ENCODE measurements at places on chromosomes 6 and 20.

DNA sequence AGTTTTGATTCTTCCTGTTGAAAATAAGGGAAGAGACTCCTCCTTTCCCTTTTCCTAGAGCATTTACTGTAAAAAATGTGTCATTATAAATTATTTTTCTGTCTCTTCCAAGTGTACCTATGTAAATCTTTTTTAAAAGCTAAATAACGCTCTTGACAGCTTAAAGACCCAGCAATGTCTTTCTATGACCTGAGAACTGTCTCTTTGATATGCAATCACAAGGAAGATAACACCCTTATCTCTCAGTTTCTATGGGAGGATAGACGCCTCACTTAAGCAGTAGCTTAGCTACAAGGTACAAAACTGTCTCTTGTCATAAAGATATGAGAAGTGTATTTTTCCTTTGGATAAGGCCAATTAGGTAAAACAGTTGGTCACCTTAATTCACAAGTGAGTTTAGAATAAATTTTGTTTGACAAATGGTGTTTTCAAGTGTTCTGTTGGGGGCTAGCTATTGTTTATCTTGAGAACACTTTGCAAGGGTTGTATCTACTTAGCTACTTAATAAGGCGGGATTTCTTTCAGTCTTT lies 980.6 kb upstream of the EYS start:
- no peak for DNase-seq

GRCh38 chr6:77322604-77323003 lies 140.7 kb downstream of the HTR1B start:
- no peak for DNase-seq

DNA sequence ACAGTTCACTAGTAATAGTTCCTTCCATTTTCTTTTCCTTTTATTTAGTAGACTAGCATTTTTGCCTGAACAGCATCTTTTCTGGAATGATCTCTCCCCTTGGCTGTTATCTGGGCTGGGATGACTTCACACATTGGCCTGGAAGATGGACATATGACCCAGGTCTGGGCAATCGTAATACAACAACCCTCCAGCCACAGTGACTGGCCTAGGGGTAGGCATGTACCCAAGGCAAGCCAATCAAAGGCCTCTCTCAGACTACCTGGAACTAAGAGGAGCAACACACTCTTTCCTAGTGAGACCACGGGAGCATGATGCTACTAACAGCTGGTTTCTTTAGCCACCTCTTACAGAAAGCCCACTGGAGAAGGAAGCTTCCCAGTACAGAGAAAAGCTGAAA lies 252.2 kb downstream of the GMPR start:
- DNase-seq: no peak

GRCh38 chr20:34643928-34644327 lies 33.0 kb downstream of the PIGU start:
- no peak for DNase-seq

DNA sequence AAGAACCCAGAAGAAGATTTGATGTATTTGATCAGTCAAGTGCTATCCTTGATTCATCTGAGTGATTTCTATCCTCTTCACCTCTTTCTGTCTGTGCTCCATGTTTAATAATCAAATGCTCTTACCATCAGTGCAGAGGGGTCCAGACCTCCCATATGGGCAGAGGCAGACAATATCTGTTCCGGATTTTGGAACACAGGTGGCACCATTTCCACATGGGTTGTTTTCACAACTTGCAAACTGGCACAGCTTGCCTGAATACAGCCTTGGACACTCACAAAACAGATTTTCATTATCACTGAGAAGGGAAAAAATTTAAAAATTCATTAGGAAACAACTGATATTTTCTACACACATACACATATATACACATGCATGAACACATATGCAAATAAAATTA lies 228.5 kb downstream of the PHF3 start:
- no peak for DNase-seq

- no peak for DNase-seq
Measured at GRCh38 chr6:166346965-166347364, 4.6 kb upstream of the SFT2D1 start.

GRCh38 chr6:36837686-36838085 lies 1.6 kb downstream of the CPNE5 start:
- no peak for DNase-seq

GRCh38 chr6:3518356-3519190 lies 61.7 kb upstream of the SLC22A23 start:
- DNase-seq: no peak

GRCh38 chr20:44851545-44851944 lies 34.0 kb upstream of the YWHAB start:
- no peak for DNase-seq

Data from occipital lobe (tissue), 3 donors.